Ammon's horn (tissue), 1 donor: ENCODE measurements at places on chromosomes 13 and 19.

DNA sequence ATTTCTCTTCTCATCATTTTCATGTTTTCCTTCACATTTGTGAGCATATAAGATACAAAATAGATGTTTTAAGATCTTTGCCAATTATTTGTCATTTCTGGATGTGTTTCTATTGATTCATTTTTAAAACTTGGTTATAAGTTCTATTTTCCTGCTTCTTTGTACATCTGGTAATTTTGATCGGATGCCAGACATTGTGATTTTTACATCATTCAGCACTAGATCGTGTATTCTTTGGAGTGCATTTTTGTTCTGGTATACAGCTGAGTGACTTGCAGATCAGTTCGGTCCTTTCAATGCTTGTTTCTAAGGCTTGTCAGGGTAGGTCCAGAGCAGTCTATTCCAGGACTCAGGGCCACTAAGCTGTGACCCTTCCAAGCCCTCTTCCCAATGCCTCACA, 198.2 kb downstream of the KLF12 start:
- peak; percentile 24 for DNase-seq

DNA sequence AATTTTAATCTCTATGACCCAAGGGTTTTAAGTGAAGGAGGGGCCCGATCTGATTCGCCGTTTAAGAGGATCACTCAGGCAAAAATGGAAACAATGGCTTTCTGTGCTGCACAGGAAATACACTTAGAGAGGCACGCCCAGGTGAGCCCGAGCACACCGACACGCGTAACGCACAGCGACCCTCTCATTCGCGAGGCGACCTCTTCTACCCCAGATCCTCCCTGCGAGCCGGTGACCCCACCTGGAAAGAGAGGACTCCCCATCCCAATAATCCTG, 216 bp downstream of the SH2D3A start:
- DNase-seq, result no peak

DNA sequence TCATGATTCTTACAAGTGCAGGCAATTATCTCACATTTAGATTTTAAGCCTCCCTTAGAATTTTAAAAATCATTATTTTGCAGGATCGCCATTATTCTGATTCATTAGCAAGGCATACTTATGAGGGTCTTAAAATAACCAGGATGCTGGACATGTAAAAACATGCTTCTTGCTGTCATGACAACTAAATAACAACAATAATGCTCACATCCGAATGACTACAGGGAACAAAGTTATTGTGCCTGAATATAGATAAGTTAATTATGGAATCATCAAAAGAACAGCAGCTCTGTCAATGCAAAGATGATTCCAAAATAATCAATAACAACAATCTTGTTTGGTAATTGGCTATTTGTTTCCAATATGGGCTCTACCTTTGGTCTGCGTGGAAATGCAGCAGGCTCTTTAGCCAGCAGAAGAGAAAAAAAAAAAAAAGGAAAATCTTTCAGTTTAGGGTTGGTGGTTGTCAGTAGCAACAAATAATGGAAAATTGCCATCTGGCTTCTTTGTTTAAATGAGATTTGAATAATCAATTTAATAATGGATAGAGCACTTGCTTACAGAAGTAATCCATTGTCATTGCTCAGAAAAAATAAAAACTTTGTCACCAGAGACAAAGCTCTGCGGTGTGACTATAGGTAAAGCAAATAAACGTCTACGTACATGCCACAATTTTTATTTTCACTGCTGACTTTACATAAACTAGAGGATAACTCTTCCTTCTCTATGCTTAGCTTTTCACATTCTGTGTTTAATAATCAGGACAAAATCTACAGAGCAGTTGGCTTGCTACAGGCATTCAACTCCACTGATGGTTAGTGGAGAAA, 468.9 kb upstream of the TSHZ3 start:
- no peak for DNase-seq

GRCh38 chr19:55559684-55560083, 14.3 kb upstream of the SBK3 start:
- no peak for DNase-seq

GRCh38 chr19:58252102-58252685, 23.5 kb downstream of the ZNF544 start:
- no peak for DNase-seq
